ENCODE measurements at places on chromosomes 13 and 19.

DNA sequence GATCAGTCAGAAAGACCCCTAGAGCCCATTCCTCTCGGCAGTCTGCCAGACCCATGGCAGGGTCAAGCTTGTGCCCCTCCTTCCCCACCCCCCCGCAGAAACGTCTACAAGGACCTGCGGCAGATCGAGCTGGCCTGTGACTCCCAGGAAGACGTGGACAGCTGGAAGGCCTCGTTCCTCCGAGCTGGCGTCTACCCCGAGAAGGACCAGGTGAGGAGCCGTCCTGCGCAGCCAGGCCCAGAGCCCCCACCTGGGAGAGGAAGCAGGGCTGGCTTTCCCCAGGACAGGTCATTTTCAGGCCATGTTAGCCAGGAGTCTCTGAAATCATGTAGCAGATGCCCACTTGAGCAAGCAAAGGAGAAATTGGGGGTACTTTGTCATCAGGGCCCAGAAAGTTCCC is 12.3 kb downstream of the TMED1 start:
- no peak overlapping the region for H3K27ac ChIP-seq
- H3K4me1 ChIP-seq, result peaks cover 1% of the 10 kb centered on the region
- H3K27me3 ChIP-seq, result no peaks in the 10 kb centered on the region
- no peak for DNase-seq
- H3K36me3 ChIP-seq, result peaks cover 35% of the 10 kb centered on the region
- H3K4me3 ChIP-seq, result no peak overlapping the region

GRCh38 chr13:112583592-112584277 is 4.2 kb downstream of the TUBGCP3 start:
- no peaks in the 10 kb centered on the region for H3K4me1 ChIP-seq
- no peak overlapping the region for H3K27ac ChIP-seq
- H3K27me3 ChIP-seq, result no peaks in the 10 kb centered on the region
- DNase-seq, result no peak
- no peak overlapping the region for H3K4me3 ChIP-seq

GRCh38 chr13:60590800-60591747 is 194.1 kb downstream of the TDRD3 start:
- no peak overlapping the region for H3K4me3 ChIP-seq
- no peaks in the 10 kb centered on the region for H3K36me3 ChIP-seq
- no peak overlapping the region for H3K27ac ChIP-seq
- no peak for DNase-seq

DNA sequence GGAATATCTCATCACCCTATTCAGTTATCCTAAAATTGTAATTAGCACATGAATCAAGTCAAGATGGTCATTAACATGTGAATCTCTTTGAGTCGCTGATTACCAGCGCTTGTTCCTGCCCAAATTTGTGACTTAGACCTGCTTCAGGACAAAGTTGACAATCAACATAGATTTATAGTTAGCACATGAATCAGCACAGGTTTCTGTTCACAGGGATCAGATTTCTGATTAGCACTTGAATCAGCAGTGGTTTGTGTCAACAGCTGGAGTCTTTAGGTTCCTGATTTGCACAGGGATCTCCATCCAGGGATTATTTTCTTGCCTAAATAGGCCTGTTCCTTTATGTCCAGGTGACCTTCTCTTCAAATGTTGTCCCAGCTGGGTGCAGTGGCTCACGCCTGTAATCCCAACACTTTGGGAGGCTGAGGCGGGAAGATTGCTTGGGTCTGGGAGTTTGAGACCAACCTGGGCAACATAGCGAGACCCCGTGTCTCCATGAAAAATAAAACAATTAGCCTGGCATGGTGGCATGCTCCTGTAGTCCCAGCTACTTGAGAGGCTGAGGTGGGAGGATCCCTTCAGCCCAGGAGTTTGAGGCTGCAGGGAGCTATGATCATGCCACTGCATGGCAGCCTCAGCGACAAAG is 3.8 kb upstream of the LRFN3 start:
- H3K4me3 ChIP-seq, result no peak overlapping the region
- H3K27me3 ChIP-seq, result no peaks in the 10 kb centered on the region
- peaks cover 34% of the 10 kb centered on the region for H3K4me1 ChIP-seq
- no peak overlapping the region for H3K27ac ChIP-seq

DNA sequence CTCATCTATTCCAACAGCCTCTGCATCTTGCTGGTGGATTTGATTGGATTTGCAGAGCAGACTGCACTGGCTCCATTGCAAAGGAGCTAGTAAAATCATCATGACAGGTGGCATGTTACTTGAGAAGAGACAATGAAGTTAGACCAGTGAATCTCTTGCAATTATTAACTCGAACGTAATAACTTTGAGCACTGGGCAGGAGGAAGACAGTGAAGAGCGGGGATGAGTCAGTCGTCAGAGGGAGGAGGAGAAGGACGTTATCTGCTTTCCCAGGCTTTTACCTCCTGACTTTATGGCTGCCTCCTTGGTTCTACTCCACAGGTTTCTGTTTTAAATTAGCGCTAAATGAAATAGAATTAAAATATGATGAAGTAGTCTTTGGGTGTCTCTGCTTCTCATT is 257.8 kb upstream of the IPO5 start:
- no peak overlapping the region for H3K4me3 ChIP-seq
- DNase-seq, result no peak

- no peak overlapping the region for H3K27ac ChIP-seq
- H3K4me3 ChIP-seq, result no peak overlapping the region
- no peaks in the 10 kb centered on the region for H3K4me1 ChIP-seq
- H3K27me3 ChIP-seq, result no peaks in the 10 kb centered on the region
- no peak for DNase-seq
- peaks cover 2% of the 10 kb centered on the region for H3K36me3 ChIP-seq
Measured at GRCh38 chr13:113252516-113253095, 43.2 kb downstream of the CUL4A start.

GRCh38 chr19:35879770-35880317 is 11.5 kb downstream of the APLP1 start:
- H3K4me1 ChIP-seq, result no peaks in the 10 kb centered on the region
- peak; percentile 88 for DNase-seq
- no peak overlapping the region for H3K4me3 ChIP-seq
- no peak overlapping the region for H3K27ac ChIP-seq

DNA sequence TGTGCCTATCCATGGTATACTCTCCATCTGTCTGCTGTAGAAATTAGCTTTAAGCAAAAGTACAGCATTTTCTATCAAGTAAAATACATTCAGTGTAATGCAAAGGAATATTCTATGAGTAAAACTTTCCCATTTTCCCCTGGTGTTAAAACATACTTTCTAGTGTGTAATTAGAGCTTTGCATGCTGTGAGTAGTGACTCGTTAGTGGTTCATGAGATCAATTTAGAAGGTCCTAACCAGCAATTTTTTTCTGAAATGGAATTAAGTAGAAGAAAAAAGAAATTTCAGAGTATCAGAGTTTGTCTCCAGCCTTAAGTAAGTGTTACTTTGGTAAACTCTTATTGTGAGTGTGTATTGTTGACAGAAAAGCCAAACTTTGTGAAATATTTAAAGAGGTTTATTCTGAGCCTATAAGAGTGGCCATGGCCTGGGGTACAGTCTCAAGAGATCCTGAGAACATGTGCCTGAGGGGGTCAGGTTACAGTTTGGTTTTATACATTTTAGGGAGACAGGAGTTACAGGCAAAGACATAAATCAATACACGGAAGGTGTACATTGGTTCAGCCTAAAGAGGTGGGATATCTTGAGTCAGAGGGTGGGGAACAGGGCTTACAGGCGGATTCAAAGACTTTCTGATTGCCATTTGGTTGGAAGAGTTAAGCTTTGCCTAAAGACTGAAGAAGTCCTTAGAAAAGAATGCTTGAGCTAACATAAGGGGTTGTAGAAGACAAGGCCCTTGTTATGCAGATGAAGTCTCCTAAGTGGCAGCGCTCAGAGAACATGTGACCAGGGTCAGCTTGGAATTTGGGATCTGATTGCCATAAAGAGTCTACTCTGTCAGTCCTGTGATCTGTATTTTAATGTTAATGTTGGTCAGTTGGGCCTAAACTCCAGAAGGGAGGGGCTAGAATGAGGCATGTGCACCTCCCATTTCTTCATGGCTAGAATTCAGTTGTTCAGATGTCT is 25.5 kb downstream of the FAM187B start:
- H3K4me1 ChIP-seq, result no peaks in the 10 kb centered on the region
- no peak for DNase-seq
- no peaks in the 10 kb centered on the region for H3K27me3 ChIP-seq
- H3K4me3 ChIP-seq, result no peak overlapping the region

- no peak overlapping the region for H3K27ac ChIP-seq
- DNase-seq, result no peak
- H3K4me1 ChIP-seq, result no peaks in the 10 kb centered on the region
- no peaks in the 10 kb centered on the region for H3K27me3 ChIP-seq
- no peak overlapping the region for H3K4me3 ChIP-seq
- H3K36me3 ChIP-seq, result no peaks in the 10 kb centered on the region
Measured at GRCh38 chr13:95524264-95524901, 28.1 kb upstream of the CLDN10 start.

GRCh38 chr19:30662211-30662861 is 290.2 kb downstream of the ZNF536 start:
- H3K4me3 ChIP-seq, result peak overlapping the region; percentile 36
- peaks cover 17% of the 10 kb centered on the region for H3K4me1 ChIP-seq
- H3K27ac ChIP-seq, result peak overlapping the region; percentile 71
- no peak for DNase-seq
- peaks cover 3% of the 10 kb centered on the region for H3K27me3 ChIP-seq
- H3K36me3 ChIP-seq, result no peaks in the 10 kb centered on the region

- DNase-seq, result no peak
- H3K36me3 ChIP-seq, result no peaks in the 10 kb centered on the region
- H3K27ac ChIP-seq, result no peak overlapping the region
- no peaks in the 10 kb centered on the region for H3K4me1 ChIP-seq
Measured at GRCh38 chr13:27587095-27587746, 33.1 kb downstream of the LNX2 start.

GRCh38 chr19:1361601-1362386 is 21.9 kb upstream of the NDUFS7 start:
- no peak for DNase-seq
- H3K27ac ChIP-seq, result peak overlapping the region; percentile 86
- peaks cover 4% of the 10 kb centered on the region for H3K36me3 ChIP-seq
- H3K4me3 ChIP-seq, result no peak overlapping the region
- H3K27me3 ChIP-seq, result no peaks in the 10 kb centered on the region

DNA sequence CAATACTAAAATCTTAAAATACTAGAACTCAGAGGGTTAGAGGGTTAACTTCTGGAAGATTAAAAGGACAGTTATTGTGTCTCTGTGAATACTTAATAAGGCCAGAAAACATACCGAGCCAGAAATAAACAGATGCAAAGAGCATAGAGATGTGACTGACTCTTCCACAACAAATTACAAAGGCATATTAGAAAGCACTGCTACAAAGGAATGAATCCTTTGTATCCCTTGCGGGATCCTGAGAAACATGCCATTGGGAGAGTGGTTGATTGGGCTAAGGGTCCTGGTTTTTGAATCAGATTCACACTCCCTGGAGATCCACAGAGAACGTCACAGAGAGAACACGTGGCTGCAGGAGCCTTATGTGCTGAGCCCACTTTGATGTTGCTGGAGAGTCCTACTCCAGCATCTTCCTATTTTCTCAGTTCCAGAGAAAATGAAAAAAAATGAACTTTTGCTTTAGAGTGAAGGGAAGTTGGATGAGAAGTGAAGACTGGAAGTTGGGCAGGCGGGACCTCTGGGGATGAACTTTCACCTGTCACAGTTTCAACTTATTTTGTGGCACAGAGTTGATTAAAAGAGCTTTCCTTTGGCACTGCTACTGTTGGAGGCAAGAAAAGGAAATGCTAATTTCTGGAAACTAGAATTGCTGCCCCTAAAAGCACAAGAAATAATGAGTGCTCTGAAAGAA is 309.9 kb downstream of the DCT start:
- DNase-seq, result no peak
- H3K27me3 ChIP-seq, result no peaks in the 10 kb centered on the region
- no peak overlapping the region for H3K4me3 ChIP-seq
- H3K36me3 ChIP-seq, result no peaks in the 10 kb centered on the region
- H3K4me1 ChIP-seq, result peaks cover 22% of the 10 kb centered on the region
- H3K27ac ChIP-seq, result peak overlapping the region; percentile 6

- H3K4me1 ChIP-seq, result peaks cover 13% of the 10 kb centered on the region
- peaks cover 14% of the 10 kb centered on the region for H3K36me3 ChIP-seq
- H3K27ac ChIP-seq, result no peak overlapping the region
- no peaks in the 10 kb centered on the region for H3K27me3 ChIP-seq
- H3K4me3 ChIP-seq, result no peak overlapping the region
Measured at GRCh38 chr13:42056146-42056545, 7.7 kb downstream of the DGKH start.

DNA sequence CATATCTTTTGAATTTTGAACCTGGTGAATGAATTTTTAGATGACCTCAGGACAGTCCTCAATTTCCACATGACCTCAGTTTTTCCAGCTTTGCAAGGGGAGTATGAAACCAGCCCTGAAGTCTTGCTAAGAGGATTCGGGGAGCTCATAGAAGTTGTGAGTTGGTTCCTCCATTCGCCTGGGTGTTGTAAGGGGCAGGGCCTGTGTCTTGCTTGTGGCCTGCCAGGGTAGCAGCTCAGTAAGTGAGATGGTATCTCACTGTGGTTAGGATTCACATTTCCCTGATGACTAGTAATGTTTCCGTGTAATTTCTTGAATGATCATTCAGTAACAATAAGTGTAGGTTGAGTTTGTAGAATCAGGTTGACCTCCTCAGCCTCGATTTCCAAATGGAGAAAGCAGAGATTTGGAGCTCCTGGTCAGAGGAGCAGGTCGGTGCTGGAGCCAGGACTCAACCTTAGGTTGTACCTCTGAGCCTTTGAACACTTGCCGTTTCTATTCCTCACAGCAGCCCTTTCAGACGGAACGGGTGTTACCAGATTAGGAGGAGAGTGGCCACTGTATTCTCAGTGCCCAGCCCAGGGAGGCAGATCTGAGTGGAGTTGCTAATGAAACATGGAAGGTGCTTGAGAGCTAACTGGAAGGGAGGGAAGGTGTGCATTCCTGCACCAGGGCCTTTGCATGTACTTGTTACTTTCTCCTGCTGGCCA is 14.6 kb downstream of the NACC1 start:
- no peaks in the 10 kb centered on the region for H3K4me1 ChIP-seq
- no peaks in the 10 kb centered on the region for H3K27me3 ChIP-seq
- no peak overlapping the region for H3K4me3 ChIP-seq

Data from tibial nerve (tissue), 4 donors.